ENCODE measurements at places on chromosomes 4 and X.

DNA sequence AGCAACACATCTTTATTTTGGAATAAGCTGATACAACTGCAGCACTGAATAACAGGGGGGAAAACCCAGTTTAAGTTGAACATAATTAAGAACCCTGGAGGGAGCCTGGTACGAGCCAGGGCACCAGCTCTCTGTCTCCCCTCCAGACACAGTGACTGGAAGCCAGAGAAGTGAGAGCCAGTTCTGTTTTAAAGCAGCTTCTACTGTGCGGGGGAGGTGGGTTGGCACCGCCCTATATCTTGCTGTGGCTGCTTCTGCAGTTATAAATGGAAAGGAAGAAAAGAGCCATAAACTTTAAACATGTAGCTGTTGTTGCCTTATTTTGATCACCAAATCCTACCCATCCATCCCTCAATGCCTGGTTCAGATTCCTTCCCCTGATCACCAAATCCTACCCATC, 207.9 kb upstream of the ANXA3 start:
- DNase-seq = no peak

DNA sequence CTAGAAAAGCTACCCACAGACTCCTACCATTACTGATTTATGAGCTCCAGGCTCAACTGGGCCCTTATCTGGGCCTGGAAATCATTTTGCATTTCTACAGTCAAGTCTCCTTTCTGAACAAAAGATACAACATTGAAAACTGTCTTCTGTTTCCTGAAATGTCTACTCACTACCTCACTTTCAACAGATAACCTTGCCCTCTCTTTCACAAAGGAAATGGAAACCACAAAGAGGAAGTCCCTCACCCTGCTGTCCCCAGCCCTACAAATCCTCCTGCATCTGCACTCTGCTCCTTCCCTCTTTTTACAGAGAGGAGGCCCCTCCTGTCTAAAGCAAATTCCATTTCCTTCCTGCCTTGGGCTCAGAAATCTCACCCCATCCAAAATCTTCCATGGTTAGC, 24.8 kb upstream of the CYBB start:
- DNase-seq = no peak

- DNase-seq = no peak
Measured at GRCh38 chr4:169582203-169582602, 30.2 kb downstream of the NEK1 start.

- no peak for DNase-seq
Measured at GRCh38 chrX:68915778-68916177, 87.0 kb downstream of the EFNB1 start.

- no peak for DNase-seq
Measured at GRCh38 chrX:21509912-21510311, 135.7 kb downstream of the CNKSR2 start.

- no peak for DNase-seq
Measured at GRCh38 chr4:169098532-169098931, 88.5 kb upstream of the CBR4 start.

DNA sequence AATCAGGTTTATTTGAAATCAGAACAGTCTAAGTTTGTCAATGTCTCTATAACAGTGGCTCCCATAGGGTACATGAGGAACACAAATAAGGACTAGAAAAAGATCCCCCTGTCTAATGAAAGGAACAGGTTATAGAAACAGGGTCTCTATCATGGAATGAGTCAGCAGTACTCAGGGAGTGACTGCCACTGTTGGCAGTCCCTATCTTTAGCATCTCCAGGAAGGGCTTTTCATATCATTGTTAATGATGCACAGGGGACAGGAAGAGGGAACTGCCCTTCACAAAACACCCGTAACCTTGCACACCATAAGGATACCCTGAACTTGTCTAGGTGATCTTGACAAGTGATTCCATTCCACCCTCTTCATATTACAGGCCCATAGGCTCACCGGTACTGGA, 38.5 kb upstream of the SMIM10L2A start:
- DNase-seq = no peak

DNA sequence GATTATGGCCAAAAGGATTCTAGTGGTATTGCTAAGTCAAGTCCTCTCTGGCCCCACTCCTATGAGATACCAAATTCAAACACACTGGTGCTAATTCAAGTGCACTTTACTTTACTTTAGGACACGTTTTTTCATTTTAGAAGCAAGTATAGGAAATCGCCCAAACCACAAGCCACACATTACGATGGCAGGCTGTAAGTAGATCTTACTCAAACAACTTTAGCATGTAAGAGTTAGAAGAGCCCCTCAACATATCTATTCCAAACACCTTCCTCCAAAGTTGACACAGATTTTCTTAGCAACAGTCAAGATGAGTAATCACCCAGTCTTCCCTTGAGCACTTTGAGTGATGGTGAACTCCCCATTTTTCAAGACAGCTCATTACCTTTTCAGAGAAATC, 43.6 kb downstream of the DRD5 start:
- no peak for DNase-seq

DNA sequence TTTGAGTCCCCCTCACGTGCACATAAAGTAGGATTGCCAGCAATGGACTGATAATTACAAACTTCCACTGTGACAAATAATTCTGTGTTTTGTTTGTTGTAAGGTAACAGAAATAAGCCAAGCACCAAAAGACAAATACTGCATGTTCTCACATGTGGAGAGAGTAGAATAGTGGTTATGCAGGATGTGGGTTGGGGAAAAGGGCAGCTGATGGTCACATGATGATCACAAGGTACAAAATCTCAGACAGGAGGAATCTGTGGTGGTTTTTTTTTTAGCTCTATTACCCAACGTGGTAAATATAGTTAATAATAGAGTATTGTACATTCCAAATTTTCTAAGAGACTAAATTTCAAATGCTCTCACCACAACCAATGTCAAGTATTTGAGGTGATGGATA, 182.3 kb downstream of the BANK1 start:
- peak; percentile 94 for DNase-seq

GRCh38 chrX:132092439-132093065, 35.3 kb downstream of the FRMD7 start:
- peak; percentile 44 for DNase-seq

DNA sequence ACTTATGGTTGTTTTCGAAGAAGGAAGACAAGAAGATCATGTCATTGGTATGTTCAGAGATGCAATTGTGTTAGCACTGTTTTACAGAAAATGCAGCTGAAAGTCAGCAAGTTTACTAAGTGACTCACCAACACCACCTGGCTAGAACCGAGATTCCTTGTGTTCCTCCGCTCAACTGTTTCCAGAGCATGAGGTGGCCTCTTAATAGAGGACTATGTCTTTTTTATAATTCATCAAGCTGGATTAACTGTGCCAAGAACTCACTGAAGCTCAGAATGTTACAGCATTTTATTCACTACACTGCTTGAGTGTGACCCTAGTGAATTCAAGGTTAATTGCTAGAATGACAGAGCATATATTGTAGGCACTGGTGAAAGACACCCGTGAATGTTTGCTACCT, 1573.5 kb upstream of the TENM3 start:
- DNase-seq = no peak

DNA sequence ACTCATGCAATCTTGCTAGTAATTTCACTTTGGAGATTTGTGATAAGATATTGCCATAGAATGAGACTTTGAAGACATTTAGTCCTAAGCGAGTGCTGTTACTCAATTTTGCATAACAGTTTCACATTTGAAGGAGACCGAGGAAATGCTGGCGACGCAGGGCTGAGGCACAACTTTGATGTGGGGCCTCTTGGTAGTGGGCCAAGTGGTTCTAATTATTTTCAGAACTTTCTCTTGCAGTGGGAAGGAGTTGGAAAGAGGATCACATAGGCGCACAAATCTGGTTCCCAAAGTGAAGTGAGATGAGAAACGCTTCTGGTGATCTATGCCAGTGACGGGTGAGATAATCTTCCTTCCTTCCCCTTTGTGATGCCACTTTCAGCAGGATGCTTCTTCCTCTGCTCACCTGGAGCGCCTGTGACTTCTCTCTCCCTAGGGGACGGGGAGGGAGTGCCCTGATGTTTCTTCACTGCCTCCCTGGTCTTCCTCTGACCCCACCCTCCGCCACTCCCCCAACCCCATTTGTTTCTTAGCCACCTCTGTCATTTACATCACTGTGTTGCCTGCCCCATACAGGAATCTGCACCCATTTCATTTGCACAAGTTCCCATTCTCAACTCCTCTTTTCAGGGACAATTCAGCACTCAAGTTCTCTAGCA, 138.9 kb upstream of the MID1 start:
- no peak for DNase-seq

DNA sequence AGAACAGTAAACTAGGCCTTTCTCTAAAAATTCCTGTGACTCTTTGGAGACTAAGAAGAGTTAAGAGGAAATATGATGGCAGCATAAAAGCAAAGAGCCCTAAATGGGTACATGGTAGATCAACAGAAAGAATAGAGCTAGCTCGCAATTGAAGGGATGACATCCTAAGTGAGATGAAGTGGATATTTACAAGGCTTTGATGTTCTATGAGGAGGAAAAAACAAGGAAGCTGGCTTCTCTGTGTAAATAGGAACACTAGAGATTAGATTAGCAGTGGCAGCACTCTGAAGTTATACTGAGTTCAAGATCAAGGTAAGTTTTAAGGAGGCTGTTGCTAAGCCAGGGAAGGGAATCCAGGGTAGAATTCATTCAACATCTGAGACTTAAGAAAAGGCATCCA, 73.1 kb upstream of the MBNL3 start:
- no peak for DNase-seq

GRCh38 chr4:37682701-37683401, 3.3 kb downstream of the RELL1 start:
- no peak for DNase-seq

DNA sequence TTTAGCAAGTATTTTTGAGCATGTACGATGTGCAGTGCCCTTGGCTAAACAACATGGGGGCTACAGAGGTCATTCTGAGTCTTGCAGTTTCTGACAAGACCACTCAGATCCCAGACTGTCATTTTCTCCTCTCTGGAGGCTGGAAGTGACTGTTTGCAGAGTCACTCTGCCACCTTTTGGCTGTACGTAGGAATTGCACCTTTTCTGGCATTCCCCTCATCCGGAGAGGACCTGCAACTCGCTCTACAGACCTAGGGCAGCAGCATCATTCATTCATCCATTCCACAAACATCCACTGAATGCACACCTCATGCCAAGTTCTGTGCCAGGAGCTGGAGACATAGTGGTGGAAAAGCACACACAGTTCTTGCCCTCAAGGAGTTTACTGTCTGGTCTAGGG, 160.4 kb upstream of the GPR101 start:
- DNase-seq = peak; percentile 5

- DNase-seq = peak; percentile 73
Measured at GRCh38 chr4:153221783-153222706, 17.8 kb downstream of the TRIM2 start.

- no peak for DNase-seq
Measured at GRCh38 chr4:16682975-16683374, 215.5 kb downstream of the LDB2 start.

DNA sequence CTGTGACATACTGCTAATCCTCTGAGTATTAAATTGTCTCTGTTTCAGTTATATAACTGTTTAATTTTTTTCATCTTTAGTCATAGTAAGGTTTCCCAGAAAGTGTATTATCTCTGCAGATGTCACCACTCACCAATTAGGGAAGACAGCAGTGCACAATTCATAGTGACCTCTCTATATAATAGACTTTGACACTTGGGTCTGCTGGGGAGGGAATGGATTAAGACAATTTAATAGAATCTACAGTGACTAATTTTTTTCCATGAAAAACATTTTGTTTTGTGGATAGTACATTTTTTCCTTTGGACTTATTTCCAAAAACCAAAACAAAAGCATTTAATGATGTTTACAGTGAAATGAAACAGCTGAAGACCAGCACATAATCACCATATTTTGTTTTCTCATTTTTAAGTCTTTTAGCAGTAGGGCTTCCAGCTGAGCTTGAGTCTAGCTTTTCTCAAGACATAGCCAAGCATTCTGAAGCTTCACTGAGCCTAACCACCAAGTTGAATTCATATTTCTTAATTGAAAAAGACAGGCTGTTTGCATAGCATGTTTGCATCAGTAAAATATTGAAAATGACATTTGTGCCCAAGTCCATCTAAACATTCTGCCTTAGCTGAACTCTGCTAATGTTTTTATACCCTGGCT, 69.5 kb downstream of the PCDH19 start:
- no peak for DNase-seq

GRCh38 chrX:41475591-41476241, 28.6 kb downstream of the NYX start:
- DNase-seq = no peak

- DNase-seq = no peak
Measured at GRCh38 chr4:186554914-186555827, at the start of gene MTNR1A. Gene MTNR1A (minus strand): TSS chr4:186555567. CDS start chr4:186555365, 202 bp downstream.

DNA sequence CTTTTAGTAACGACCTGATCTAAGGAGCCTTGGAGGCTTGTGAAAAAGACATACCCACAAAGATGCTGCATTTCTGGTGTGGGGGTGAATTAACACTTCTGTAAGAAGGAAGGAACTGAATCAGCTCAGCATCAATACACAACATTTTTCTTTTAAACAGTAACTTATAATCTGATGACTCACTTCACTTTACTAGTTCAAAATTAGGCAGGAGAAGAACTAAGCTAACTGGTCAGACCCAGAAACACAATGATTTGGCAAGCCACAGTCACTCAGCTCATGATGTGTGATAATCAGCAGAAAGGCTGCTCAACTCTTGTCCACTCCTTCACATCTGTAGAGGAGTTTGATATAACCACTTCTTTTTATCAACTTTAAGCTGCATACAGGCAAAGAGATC, 4.6 kb downstream of the MMAA start:
- DNase-seq = no peak

- no peak for DNase-seq
Measured at GRCh38 chr4:153809307-153809706, 20.4 kb upstream of the SFRP2 start.

- DNase-seq = peak; percentile 76
Measured at GRCh38 chrX:10496345-10496965, 123.9 kb downstream of the MID1 start.

GRCh38 chr4:6785572-6785925, 3.0 kb downstream of the KIAA0232 start:
- no peak for DNase-seq

DNA sequence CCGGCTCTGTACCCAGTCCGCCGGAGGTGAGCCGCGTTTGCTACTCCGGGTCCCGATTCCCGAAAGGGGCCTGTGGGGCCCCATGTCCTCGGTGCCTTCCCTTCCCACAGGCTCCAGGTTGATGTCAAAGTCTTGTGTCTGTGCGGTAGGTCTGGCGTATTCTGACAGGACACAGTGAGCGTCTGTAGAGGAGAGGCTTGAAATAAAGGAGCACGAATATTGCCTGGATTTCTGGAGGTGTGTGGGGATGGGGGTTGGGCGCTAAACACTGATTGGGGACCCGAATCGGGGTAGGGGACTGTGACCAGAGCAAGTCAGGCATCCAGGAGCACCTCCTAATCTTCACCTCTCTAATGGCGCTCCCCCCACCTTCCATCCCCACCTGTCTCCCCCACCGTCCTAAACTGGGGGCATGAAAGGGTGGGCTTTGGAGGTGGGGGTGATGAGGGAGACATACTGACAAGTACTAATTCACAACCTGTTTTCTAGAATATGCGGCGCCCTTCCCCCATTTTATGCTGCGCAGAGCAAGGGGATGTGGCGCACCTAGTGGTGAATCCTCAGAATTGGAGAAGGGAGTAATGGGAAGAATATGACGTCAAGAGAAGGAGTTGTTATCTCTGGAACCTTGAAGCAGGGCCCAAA, 855 bp downstream of the GPRASP2 start:
- peak; percentile 11 for DNase-seq

Data from foreskin melanocyte (primary cell).